Activated CD8-positive, alpha-beta memory T cell treated with anti-CD3 and anti-CD28 coated beads for 1 hour (primary cell): ENCODE measurements at places on chromosomes 16 and 17.

- DNase-seq, result no peak
These were observed at the start of gene KRT23 for GRCh38 chr17:40937384-40937819. Gene KRT23, minus strand, starts transcription at chr17:40937646. Its CDS starts 1,043 bp downstream, at chr17:40936603.

DNA sequence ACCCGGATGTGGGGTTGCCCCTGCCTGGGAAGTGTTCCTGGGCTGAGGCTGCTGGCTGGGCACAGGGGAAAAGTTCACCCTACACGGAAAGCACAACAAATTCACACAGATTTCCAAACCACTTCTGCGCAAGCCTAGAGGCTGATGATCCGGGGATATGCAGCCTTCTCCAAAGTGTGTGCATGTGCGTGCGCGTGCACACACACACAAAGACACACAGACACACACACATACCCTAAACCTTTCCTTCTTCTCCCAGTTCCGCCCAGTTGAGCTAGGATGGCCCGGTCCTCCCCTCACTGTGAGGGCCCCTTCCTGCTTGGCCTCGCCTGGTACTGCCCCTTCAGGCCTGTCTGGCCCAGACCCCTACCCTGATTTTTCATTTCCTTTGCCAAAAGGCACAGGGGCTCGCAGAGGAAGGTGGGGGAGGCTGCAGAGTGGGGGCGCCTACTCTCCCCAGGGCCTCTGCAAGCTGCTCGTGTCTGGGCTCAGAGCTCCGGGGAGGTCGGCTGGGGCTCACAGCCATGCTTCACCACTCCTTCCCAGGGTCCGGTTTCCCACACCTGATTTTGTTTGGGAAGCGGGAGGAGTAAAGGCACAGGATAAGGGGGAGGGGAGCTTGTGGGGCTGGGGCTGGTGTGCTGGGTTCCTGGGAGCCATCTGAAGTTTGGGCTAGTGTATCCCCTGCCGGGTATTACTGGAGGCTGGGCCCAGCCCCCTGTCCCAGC, 144.7 kb downstream of the ENGASE start:
- no peak for DNase-seq

DNA sequence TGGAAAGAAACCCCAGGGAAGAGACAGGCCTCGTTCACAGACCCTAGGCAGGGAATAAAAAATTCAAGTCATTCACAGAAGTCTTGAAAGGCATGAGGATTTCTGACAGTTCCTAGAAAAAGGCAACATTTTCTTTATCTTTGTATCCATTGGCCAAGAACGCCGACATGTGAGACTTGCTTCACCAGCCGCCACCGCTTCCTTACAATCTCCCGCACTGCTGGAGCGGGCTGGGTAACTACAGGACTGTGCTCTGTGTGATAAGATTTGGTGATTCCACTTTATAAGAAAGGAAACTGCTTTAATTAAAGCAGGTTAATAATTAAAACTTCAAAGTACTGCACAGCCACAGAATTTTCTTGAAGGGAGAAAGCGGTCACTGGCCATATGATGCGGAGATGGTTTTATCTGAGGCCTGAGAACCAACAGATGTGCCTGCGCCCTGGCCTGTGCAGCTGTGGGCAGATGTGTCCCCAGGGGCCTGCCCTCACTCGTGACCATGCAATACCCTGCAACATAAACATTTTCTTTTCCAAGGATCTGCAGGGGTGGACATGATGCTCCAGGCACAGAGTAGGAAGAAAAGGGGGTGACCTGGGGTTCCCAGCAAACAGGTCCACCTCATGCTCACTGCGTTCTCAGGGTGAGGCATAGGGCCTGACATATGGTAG, 13.0 kb upstream of the LGALS3BP start:
- no peak for DNase-seq

- DNase-seq, result no peak
These were observed 144.3 kb downstream of the MSI2 start for GRCh38 chr17:57400648-57401047.
